Thoracic aorta (tissue), 2 donors: ENCODE measurements at places on chromosomes 6 and 20. TPM values are rescaled to one million over a fixed set of nuclear protein-coding genes. Genes with fewer than 3 reads are reported as not detected.
A peak's percentile ranks its signal among the peaks of the same experiment; 100 is the strongest.

The FRMD1 gene
- not detected for total RNA-seq

The GNAS gene
- total RNA-seq, result 742 TPM

The TP53TG5 gene
- not detected for total RNA-seq

The BPIFA1 gene
- not detected for total RNA-seq

The TIAM2 gene
- 17.8 TPM for total RNA-seq

The LINC00237 gene
- not detected for total RNA-seq

The PDRG1 gene
- 3.0 TPM for total RNA-seq

GRCh38 chr6:28349892-28350737, at the start of gene ZKSCAN3:
Gene ZKSCAN3, plus strand, starts transcription at chr6:28349947. Its CDS starts 9,640 bp downstream, at chr6:28359587.
- H3K27me3 ChIP-seq, result no peaks in the 10 kb centered on the region
- H3K27ac ChIP-seq, result peak within 1 kb of the TSS; percentile 75
- DNase-seq, result peak; percentile 44
- no peaks in the 10 kb centered on the region for H3K36me3 ChIP-seq

DNA sequence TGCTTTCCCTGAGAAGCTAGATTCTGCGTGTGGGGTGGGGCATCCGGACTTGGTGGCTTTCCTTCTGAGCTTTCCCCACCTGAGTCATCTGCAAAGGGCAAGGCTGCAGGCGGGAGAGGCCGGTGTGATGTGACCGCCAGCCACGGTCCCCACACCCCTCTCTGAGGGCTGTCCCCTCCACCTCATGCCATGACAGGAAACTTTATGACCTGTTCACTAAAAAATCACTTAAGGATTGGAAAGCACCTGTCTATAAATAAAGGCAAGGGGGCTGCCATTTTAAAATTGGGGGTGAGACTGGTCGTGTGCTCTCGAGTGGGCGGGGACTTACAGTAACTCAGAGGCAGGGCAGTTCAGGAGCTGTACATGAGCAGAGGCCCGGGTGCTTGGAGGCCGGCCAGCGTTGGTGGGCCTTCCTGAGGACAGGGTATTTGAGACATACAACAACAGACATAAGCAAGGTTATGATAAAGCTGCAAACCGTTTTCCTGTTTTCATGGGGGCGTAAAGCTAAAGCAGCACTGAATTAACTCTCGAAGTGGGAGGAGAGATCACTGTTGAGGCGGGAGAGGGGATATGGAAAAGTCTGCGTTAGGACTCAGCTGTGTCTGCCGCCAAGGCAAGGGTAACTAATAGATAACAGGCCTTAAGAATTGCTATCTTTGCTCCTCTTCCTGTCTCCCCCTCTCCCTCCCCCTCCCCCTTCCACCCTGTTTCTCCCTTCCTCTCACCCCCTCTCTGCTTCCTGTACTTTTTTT, 16.1 kb upstream of the SERPINB1 start:
- H3K27ac ChIP-seq, result peak overlapping the region; percentile 33
- no peak for DNase-seq
- H3K4me1 ChIP-seq, result peaks cover 20% of the 10 kb centered on the region
- no peaks in the 10 kb centered on the region for H3K36me3 ChIP-seq
- no peaks in the 10 kb centered on the region for H3K27me3 ChIP-seq

DNA sequence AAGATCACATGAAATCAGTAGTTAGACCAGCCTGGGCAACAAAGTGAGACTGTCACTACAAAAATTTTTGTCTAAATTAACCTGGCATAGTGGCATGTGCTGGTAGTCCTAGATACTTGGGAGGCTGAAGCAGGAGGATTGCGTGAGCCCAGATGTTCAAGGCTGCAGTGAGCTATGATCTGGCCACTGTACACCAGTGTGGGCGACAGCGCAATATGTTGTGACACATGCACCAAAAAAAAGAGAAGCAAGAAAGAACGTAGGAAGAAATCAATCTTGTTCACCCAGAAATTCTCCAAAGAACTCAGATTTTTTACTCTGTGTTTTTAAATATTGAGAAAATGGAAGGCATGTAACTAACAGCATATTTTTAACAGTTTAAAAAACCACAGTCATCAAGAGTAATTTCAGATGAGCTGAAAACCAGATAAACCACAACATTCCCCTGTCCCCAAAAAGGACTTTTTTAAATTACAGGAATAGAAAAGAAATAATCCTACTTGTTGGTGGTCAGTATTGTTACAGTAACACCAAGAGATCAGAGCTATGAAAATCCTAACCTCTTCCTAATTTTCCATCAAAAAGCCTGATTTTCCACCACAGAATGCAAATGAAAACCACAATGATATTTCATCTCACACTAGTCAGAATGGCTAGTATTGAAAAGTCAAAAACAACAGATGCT, 240.2 kb downstream of the KHDC1L start:
- H3K4me3 ChIP-seq, result no peak overlapping the region

- no peak for DNase-seq
- H3K4me1 ChIP-seq, result no peaks in the 10 kb centered on the region
- H3K27ac ChIP-seq, result no peak overlapping the region
These were observed 305.8 kb upstream of the PRDM1 start for GRCh38 chr6:105780146-105780860.

DNA sequence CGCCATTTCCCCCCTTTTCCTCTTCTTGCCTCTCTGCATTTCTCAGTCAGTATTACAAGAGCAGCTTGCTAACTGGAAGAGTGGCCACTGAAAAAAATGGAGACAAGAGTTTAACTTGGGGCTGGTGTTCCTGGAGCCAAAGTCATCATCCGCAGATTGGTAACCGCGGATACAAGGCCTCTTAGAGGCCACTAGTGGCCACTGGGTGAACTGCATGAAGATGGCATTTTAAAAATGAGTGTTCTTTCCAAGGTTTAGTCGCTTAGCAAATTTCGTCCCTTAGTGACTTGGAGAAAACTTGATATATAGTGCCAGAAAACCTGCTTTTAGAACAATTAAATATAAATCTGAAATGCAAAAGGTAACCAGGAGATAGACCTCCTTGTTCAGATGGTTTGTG, 4.8 kb downstream of the F13A1 start:
- no peaks in the 10 kb centered on the region for H3K4me1 ChIP-seq
- H3K36me3 ChIP-seq, result no peaks in the 10 kb centered on the region
- no peak for DNase-seq
- H3K4me3 ChIP-seq, result no peak overlapping the region

DNA sequence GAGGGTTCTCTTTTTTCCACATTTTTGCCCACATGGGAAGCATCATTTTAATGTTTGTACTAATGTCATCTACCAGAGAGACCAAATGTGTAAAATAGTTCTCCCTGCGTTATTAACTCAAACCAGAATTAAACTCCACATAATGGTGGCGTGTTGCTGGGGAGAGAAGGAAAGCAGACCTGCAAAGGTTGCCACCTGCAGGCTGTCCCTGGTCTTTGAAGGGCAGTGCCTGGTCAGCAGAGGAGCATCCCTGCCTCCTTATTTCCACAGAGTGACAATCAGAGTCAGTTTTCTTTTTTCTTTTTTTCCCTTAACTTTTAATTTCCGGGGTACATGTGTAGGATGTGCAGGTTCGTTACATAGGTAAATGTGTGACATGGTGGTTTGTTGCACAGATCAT, 214.5 kb downstream of the TBX18 start:
- no peaks in the 10 kb centered on the region for H3K36me3 ChIP-seq
- no peaks in the 10 kb centered on the region for H3K27me3 ChIP-seq
- no peak overlapping the region for H3K27ac ChIP-seq
- no peaks in the 10 kb centered on the region for H3K4me1 ChIP-seq
- DNase-seq, result no peak
- no peak overlapping the region for H3K4me3 ChIP-seq

- H3K36me3 ChIP-seq, result no peaks in the 10 kb centered on the region
- H3K4me1 ChIP-seq, result peaks cover 13% of the 10 kb centered on the region
- DNase-seq, result no peak
- H3K4me3 ChIP-seq, result no peak overlapping the region
These were observed 47.2 kb upstream of the SYNDIG1 start for GRCh38 chr20:24422091-24422760.

- H3K27ac ChIP-seq, result no peak overlapping the region
- no peaks in the 10 kb centered on the region for H3K4me1 ChIP-seq
- H3K4me3 ChIP-seq, result no peak overlapping the region
- DNase-seq, result no peak
- no peaks in the 10 kb centered on the region for H3K27me3 ChIP-seq
These were observed 45.7 kb upstream of the TSHZ2 start for GRCh38 chr20:52926505-52926904.

DNA sequence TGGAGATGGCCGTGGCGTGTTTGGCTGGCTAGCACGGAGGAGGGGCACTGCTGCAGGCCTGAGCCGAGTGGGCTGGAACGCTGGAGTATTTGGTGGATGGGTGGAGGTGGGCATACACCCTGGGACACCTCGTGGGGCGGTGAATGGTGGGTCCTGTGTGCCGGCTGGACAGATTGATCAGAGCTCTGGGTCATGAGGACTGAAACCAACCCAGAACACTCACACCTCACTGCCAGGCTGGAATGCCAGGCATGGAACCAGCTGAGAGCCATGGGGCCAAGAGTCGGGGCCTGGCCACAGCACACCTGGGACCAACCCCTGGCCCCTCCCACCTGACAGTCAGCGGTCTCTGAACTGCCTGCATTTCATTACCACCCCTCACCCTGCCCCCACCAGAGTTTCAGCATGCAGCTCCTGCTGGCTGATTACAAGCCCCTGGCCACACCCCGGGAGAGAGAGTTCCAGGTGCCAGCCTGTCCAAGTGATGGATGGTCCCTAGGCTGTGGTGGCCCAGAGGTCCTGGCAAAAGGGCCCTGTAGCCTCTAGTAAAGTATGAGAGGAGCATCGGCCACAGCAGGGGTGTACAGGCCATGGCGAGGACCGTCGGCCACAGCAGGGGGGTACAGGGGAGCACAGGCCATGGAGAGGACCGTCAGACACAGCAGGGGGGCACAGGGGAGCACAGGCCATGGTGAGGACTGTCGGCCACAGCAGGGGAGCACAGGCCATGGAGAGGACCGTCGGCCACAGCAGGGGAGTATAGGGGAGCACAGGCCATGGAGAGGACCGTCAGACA, 3.3 kb downstream of the NPBWR2 start:
- H3K27me3 ChIP-seq, result no peaks in the 10 kb centered on the region
- H3K27ac ChIP-seq, result no peak overlapping the region
- no peaks in the 10 kb centered on the region for H3K36me3 ChIP-seq
- no peak overlapping the region for H3K4me3 ChIP-seq
- no peak for DNase-seq
- no peaks in the 10 kb centered on the region for H3K4me1 ChIP-seq

DNA sequence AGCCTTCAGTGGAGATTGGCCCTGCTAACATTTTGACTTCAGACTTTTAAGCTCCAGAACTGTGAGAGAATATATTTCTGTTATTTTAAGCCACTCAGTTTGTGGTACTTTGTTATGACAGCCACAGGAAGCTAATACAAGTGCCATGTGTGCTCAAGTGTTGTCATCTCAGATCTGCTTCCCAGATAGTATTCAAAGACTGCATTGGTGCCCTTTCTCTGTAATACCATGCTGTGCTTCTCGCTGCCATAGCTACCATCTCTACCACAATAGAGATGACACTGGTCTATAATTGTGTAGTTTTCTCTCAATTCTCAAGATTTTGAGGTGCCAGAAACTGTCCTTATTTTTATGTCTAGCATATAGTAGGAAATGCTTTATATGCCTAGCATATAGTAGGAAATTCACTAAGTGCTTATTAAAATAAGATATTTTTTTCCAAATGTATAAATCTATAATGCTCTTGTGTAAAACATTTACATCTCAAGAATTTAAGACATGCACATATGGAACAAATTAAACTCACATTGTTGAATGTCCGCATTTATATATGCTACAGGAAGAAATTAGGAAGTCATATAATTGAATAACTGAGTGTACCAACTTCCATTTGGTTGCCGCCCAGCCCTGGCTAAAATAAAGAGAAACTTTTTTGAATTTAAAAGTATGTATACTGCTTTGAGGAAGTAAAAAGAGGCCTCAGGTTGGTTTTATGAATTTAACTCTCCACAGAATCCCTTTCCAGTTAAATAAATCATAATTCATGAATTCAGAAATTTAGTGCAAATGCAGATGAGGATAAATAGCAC, 77.6 kb downstream of the TPBG start:
- no peaks in the 10 kb centered on the region for H3K4me1 ChIP-seq
- no peak overlapping the region for H3K27ac ChIP-seq
- DNase-seq, result no peak
- H3K4me3 ChIP-seq, result no peak overlapping the region
